ENCODE measurements at places on chromosomes 2 and 18. TPM values are rescaled to one million over a fixed set of nuclear protein-coding genes. Genes with fewer than 3 reads are reported as not detected.

The CACNB4 gene
- total RNA-seq = 1.7 TPM

The MYOM1 gene
- 16.4 TPM for total RNA-seq

The SCYGR6 gene
- total RNA-seq = not detected

The CIB4 gene
- total RNA-seq = not detected

The TMEM163 gene
- total RNA-seq = 0.89 TPM

The DYSF gene
- total RNA-seq = 50.1 TPM

The FSHR gene
- total RNA-seq = not detected

The ZNF804A gene
- not detected for total RNA-seq

The SESTD1 gene
- total RNA-seq = 103 TPM

The PMS1 gene
- total RNA-seq = 22.9 TPM

The POU3F3 gene
- 0.20 TPM for total RNA-seq

The MGAT4A gene
- total RNA-seq = 14.9 TPM

The RALB gene
- total RNA-seq = 35.5 TPM

The LRRTM4 gene
- total RNA-seq = 0.27 TPM

The OSGEPL1 gene
- total RNA-seq = 7.7 TPM

The SERPINB4 gene
- total RNA-seq = 23.5 TPM

Data from gastroesophageal sphincter (tissue), 4 donors.